SK-MEL-5 (cell line): ENCODE measurements at places on chromosomes 3 and 15. TPM values are rescaled to one million over a fixed set of nuclear protein-coding genes. Genes with fewer than 3 reads are reported as not detected.

Gene GP5
- not detected in 2 replicates for total RNA-seq

Gene TMEM207
- total RNA-seq, result 0.19 and 0.21 TPM in 2 replicates

Gene CYP1A2
- not detected in 2 replicates for total RNA-seq

Gene PLA1A
- total RNA-seq, result 41.4 and 42.0 TPM in 2 replicates

Gene PRKCI
- total RNA-seq, result 21.8 and 23.7 TPM in 2 replicates
